Spinal cord (tissue), 10 donors: ENCODE measurements at places on chromosomes 1 and 21. TPM values are rescaled to one million over a fixed set of nuclear protein-coding genes. Genes with fewer than 3 reads are reported as not detected.

VWA5B1 gene
- total RNA-seq, result 2.2 TPM

ALX3 gene
- total RNA-seq, result not detected

TNFAIP8L2 gene
- total RNA-seq, result 4.5 TPM

AK5 gene
- total RNA-seq, result 76.0 TPM

OSBPL9 gene
- total RNA-seq, result 92.7 TPM

LCE1C gene
- total RNA-seq, result not detected

ICOSLG gene
- 0.59 TPM for total RNA-seq

C1QC gene
- 35.3 TPM for total RNA-seq

FMO4 gene
- total RNA-seq, result 5.8 TPM

PKLR gene
- total RNA-seq, result 0.11 TPM

CSF3R gene
- total RNA-seq, result 6.8 TPM

AGO1 gene
- total RNA-seq, result 16.7 TPM

CASQ1 gene
- total RNA-seq, result 1.3 TPM

USH2A gene
- 0.20 TPM for total RNA-seq

SYCP1 gene
- total RNA-seq, result not detected

IL22RA1 gene
- 0.10 TPM for total RNA-seq

RPS8 gene
- 2,624 TPM for total RNA-seq

CLDN17 gene
- not detected for total RNA-seq

ARHGAP30 gene
- 2.1 TPM for total RNA-seq

MYOC gene
- total RNA-seq, result 5.2 TPM

LCE1F gene
- not detected for total RNA-seq

IGSF3 gene
- total RNA-seq, result 52.4 TPM

DIPK1A gene
- total RNA-seq, result 37.1 TPM

IL20 gene
- total RNA-seq, result not detected
